Hematopoietic multipotent progenitor cell treated with erythropoietin and hydrocortisone succinate and interleukin-3 and kit ligand, for 17 days (in vitro differentiated cells): ENCODE measurements at places on chromosomes 1 and 21.

- no peak for DNase-seq
Measured at GRCh38 chr21:20997636-20998455, at the start of gene NCAM2. Gene NCAM2, plus strand, starts transcription at chr21:20998409.

DNA sequence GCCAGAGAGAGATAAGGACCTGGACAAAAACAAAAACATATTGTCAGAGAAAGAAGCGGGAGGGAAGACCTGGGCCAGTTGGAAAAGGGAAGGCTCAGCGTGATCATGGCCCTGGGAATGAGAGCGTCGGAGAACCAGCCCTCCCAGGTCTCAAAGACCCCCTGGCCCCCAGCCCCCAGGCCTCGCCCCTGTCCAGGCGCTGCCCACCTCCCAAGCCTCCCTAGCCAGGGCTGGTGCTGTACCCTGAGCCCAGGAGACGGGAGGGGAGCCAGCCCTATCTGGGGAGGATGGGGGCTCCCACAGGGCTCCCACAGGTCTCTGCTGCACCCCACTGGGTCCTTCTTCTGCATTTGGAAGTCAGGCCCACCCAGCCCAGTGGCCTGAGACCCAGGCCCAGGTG lies 15.1 kb downstream of the CHD5 start:
- no peak for DNase-seq

- DNase-seq: no peak
Measured at GRCh38 chr1:210730023-210730422, 401.3 kb downstream of the HHAT start.

GRCh38 chr1:25679171-25679570 lies 62.6 kb downstream of the MAN1C1 start:
- no peak for DNase-seq

DNA sequence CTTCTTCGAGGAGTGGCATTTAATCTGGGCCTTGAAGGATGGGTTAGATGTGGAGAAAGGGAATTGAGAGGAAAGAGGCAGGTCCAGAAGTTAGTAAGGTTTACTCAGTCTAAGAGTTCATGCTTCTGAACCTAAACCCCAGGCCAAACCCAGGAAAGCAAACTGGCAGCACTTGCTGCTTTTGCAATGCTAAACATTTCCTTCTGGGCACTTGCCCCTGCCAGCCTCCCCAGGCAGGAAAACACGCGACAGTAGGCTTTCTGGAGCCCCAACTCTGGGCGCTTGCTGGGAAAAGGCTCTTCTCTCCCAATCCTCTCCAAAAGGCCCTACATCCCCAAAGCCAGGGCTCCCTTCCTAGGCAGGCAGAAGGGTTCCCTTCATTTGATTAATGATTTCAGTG lies 2.5 kb downstream of the OLFML2B start:
- no peak for DNase-seq

DNA sequence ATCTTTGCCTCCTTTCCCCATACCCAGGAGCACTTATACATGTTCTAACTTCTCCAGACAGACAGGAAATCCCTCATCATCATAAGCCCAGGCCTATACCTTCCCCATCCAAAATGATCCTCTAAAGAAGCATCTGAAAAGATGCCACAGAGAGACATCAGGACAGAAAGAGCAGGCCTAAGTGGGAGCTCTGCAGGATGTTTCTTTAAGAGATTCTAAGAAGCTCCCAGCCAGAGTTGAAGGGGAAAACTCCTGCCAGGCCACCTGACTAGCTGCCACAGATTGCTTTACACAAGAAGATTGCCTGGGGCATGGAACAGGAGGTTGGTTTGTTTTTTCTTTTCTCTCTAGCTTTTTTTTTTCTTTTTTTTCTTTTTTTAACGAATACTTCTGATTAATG lies 275.8 kb downstream of the VAV3 start:
- no peak for DNase-seq

GRCh38 chr1:55703726-55704363 lies 488.7 kb upstream of the USP24 start:
- DNase-seq: no peak

DNA sequence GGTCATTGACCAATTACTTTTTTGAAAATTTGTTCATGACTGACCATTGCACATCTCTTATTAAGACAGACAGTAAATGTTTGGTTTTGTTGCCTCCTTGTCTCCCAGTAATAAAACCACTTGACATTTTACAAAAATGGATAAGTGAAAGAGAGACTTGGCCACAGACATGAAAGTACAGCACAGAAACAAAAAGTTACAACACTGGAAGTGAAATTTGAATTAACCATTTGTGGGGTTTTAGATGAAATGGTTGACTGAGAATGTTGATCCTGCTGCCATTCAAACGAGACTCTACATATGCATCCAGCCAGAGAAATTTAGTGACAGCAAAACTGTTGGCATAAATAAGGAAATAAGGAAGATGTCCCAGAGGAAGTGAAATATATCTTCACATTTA lies 79.3 kb upstream of the B3GALT2 start:
- DNase-seq: no peak

DNA sequence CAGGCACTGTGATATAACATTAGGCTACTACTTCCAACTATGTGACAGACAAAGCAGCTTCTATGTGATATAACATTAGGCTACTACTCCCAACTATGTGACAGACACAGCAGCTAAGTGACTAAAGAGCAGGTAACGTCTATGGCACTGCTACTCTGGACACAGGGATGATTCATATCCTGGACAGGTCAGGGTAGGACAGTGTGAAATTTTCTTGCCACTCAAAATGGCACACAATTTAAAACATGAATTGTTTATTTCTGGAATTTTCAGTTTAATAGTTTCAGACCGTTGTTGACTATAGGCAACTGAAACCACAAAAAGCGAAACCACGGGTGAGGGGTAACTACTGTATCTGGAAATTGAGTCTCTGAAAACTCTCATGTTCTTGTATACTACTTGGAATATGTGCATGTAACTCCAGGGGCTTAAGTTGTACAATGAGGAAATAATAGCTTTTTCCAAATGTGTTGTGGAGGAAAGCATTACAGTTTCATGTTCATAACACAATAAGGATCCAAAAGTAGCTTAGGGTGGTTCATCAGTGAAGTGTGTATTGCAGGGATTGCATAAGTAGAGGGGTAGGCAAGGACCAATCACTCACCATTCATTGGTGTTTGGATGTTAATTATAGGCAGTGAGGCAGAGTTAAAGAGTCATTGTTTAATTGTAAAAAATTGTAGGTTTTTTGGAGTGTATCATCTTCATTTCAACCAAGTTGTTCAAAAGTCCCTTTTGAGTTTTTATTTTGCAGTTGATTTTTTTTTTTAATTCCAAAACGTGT lies 5.3 kb downstream of the DTL start:
- DNase-seq: no peak

GRCh38 chr1:231073331-231073730 lies 33.3 kb upstream of the FAM89A start:
- DNase-seq: no peak

- no peak for DNase-seq
Measured at GRCh38 chr1:208681878-208682663, 437.9 kb upstream of the PLXNA2 start.

DNA sequence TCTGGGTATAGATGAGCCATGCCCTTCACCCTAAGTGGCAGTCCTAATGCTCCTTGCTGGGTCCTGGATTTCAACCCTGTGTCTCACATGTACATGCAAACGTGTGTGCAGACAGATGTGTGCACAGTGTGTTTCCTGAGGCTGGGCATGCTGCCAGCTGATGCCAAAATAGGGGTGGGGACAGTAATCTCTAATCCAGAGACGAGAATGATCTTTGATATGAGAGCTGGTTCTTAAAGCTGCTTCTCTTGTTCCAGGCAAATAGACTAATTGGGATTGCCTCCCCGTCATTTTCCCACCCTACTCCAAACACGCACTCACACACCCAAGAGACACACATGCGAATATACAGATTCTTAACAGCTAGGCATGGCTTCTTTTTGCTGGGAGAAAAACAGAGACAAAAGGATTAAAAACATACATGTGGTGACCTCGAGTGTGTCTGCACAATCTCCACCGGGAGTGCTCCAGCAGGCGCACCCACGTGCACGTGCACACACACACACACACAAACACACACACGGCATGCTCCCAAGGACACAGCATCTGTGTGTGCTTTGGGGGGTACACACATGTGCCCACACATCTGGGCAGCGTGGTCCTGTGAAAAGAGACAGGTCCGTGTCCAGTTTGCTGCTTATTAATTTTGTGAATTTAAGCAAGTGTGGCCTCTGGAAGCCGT lies 102.1 kb upstream of the ZBTB40 start:
- no peak for DNase-seq

DNA sequence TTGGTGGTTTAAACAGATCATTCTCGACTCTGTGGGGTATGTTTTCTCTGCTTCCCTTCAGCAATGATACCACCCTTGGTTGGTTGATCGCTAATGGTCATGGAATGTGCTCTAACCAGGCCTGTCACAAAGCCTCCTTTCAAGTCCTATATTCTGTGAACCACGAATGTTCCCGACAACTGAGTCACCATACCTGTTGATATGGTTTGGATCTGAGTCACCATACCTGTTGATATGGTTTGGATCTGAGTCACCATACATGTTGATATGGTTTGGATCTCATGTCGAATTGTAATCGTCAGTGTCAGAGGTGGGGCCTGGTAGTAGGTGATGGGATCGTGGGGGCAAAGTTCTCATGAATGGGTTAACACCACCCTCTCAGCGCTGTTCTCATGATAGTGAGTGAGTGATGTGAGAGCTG lies 10.2 kb upstream of the CAMK2N1 start:
- DNase-seq: no peak

GRCh38 chr1:213374369-213374768 lies 323.3 kb downstream of the RPS6KC1 start:
- DNase-seq: peak; percentile 22

DNA sequence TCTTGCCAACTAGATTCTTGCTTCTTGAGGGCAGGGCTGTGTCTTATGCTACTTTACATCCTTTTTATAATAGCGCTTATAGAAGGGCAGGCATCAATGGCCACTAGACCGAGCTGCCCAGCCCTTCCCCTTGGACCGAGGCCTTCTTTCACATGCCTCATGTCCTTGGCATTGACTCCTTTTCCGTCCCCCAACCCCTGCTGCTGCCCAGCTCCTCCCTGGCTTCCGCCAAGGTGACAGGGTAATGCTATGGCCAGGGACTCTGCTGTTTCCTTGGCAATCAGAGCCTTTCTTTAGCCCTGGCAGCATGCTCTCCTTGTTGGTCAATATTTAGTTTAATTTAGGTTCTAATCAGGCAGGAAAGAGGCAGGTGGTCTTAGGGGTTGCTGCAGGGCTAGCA lies 48.2 kb downstream of the DDX20 start:
- no peak for DNase-seq

DNA sequence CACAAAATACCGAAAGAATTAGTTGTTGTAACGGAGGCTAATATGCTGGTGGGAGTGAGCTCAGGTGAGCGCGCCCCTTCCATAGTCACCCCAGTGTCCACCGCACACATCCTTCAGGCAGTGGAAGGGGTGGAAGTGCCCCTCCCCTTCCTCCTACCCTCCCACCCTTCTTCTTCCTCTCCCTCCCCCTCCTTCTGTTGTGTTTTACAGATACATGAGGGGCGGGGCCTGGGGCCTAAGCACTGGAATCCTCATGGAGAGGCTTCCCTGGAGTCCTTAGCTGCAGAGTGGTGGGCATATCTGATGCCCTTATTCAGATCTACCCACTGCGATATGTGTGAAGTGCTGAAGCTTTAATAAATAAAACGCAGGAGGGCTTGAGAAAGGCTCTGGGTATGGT lies 10.3 kb upstream of the ADARB1 start:
- no peak for DNase-seq

DNA sequence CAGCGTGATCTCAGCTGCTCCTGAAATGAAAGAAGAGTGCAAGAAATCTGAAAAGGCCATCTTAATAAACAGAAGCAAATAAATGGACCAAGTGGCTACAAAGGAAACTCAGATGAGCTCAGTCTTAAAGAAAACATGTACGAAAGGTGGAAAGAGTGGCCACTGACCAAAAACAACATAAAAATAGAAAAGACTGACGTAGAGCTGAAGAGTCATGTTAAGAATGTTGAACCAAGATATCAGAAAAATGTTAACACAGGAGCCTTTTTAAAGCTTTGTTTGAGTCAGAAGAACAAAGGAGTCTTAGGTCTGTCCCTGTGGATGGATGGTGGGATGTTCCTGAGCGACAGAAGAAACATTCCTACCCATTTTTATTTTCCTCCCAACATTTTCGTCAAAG lies 30.8 kb upstream of the ZNF648 start:
- no peak for DNase-seq

DNA sequence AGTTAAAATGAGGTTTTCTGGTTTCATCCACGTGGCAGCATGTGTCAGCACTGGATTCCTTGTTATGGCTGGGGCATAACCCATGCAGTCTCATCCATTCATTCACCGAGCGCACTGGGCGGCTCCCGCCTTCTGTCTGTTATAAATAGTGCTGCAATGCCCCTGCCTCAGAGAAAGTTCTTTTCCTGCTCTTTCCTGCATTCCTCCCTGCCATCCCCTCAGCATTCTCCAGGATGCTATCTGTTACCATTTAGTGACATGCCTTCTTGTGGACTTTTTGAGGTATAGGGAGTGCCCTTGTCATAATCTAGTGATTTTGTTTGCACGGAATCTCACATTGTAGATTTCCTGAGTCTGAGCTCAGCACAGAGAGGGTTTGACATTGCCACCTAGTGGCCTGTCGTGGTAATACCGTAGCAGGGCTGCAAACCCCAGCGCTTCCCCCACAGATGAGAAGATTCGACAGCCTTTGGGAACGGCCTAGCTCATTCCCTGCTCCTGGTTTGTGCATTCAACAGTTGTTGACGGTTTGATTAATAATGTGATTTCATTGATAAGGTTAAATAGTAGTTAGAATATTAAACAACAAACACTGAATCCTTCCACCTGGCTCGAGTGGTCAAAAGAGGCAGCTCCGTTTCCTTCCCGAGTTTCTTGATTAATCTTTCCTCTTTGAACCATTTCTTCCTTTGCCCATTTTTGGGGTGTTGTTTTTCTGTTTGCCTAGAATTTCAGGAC lies 46.3 kb downstream of the UMODL1 start:
- DNase-seq: peak; percentile 68

GRCh38 chr1:43372172-43372571 lies 4.4 kb upstream of the ELOVL1 start:
- no peak for DNase-seq

GRCh38 chr1:157956732-157957131 lies 36.7 kb upstream of the KIRREL1 start:
- no peak for DNase-seq

GRCh38 chr21:44528634-44528995 lies 11.4 kb downstream of the KRTAP10-1 start:
- DNase-seq: no peak

- no peak for DNase-seq
Measured at GRCh38 chr1:234372011-234372757, 1.1 kb upstream of the COA6 start.

- DNase-seq: no peak
Measured at GRCh38 chr1:60989749-60990713, 92.3 kb upstream of the NFIA start.

GRCh38 chr21:41663805-41664788 lies 102.8 kb downstream of the RIPK4 start:
- DNase-seq: no peak

DNA sequence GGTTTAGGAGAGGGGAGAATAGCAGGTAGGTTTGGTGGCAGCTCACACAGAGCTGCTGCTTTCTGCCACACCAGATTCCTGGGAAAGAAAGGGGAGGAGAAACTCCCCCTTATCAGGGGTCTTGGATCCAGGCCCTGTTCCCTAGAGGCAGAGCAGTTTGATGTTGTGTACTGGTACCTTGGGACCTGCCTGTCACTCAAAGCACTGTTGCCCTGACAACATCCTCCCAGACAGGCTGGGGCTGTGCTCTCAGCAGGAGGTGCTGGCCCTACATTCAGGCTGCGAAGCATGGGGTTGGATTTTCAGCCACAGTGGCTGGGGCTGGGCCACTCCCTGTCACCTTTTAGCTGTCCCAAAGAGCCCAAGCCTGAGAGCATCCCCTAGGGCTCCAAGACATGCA lies 188.0 kb downstream of the GRIK3 start:
- DNase-seq: no peak

- no peak for DNase-seq
Measured at GRCh38 chr1:2496087-2496622, 20.1 kb downstream of the PLCH2 start.
